Stimulated activated memory B cell treated with anti-CD40 and anti-IgM and Interleukin-4, amounts not matched to agents 10 μg/mL and 1 μg/mL and 100 μg/mL, for 72 hours (primary cell): ENCODE measurements at places on chromosomes 6 and 20.
A peak's percentile ranks its signal among the peaks of the same experiment; 100 is the strongest.

- no peak for ATAC-seq
These were observed 34.7 kb downstream of the PDYN start for GRCh38 chr20:1959156-1959555.

DNA sequence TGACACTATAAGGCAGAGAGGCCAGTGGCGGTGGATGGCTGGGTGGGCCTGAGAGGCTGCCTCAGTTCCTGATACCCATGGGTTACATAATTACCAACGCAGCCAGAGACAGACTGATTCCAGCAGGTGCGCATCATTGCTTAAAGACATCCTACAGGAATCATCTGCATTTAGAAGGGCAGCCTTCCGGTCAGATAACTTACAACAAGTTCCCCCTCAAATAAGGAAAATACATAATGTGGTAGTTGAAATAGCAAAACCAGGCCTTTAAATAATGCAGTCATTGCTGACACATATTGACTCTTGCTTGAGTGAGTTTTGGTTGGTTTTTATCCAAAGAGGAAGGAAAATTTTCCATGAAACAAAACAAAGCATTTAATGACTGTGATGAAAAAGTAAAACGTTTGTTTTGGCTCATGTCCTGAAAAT lies 81.9 kb downstream of the SIM1 start:
- no peak for ATAC-seq

GRCh38 chr20:13389115-13389514 lies 168.0 kb downstream of the ISM1 start:
- ATAC-seq: no peak

DNA sequence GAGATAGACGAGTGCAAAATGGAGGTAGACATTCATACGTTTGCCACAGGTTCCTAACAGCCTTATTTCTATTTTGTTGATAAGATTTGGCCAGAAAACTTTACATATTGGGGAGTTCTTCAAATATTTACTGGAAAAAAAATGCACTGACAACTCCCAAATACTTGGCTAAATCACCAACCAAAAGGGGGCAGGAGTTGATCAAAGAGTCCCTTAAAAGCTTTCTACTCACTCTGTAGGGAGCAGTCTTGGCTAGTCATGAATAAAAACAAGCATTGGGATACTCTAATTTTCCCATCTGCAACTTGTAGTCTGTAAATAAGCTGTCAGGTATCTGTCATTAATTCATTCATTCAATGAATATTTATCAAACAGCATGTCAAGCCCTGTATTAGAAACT lies 18.4 kb downstream of the TENT5A start:
- ATAC-seq: no peak

- peak; percentile 100 for ATAC-seq
These were observed at the start of gene EEF1E1 for GRCh38 chr6:8102122-8102958. EEF1E1 (minus strand) TSS chr6:8102548; CDS start chr6:8102521, 27 bp downstream.

- ATAC-seq: no peak
These were observed 186.8 kb upstream of the RREB1 start for GRCh38 chr6:6920987-6921313.

DNA sequence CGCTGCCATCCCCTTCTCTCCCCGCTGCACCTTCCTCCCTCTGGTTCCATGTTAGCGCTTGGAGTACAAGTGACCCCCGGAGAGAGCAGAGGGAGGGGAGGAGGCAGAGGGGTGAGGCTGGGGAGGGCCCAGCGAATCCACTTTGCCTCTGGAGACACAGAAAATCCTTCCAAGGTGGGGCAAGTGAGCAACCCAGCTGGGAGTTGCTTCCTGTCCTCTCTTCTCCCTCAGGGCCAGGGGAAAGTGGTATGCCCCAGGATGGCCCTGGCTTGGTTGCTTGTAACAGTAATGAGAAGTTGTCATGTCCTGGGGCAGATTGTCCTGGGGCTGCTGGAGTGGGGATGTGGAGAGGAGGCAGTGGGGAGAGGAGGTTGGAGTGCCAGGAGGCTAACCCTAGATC lies 691 bp upstream of the ANGPT4 start:
- ATAC-seq: no peak

GRCh38 chr6:73200735-73201134 lies 24.6 kb downstream of the KHDC1L start:
- ATAC-seq: no peak

DNA sequence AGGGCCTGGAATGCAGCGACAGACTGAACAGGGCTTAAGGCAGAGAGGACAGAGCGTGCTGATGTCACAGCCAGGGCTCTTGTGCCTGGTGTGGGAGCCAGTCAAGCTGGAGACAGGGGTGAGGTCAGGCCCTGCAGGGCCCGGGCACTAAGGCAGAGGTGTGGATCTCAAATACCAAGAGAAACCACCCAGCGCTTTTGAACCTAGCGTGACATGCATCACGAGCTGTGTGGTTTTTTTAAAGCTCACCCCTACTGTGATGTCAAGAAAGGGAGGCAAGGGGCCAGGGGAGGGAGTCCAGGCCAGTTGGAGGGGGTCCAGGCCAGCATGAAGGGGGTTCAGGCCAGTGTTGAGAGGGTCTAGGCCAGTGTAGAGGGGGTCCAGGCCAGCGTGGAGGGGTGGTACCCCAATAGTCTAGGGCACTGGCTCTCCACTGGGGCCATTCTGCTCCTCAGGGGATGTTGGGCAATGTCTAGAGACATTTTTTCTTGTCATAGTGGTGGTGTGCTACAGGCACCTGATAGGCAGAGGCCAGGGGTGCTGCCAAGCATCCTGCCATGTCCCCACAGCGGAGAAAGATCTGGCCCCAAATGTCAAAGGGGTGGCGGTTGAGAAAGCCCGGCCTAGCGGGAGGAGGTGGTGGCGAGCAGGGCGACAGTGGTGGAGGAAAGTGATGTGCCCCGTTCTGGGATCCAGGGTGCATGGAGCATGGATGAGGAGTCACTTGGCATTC lies 42.6 kb downstream of the RBM38 start:
- ATAC-seq: peak; percentile 63

GRCh38 chr6:137323860-137324259 lies 104.7 kb upstream of the IFNGR1 start:
- ATAC-seq: no peak

DNA sequence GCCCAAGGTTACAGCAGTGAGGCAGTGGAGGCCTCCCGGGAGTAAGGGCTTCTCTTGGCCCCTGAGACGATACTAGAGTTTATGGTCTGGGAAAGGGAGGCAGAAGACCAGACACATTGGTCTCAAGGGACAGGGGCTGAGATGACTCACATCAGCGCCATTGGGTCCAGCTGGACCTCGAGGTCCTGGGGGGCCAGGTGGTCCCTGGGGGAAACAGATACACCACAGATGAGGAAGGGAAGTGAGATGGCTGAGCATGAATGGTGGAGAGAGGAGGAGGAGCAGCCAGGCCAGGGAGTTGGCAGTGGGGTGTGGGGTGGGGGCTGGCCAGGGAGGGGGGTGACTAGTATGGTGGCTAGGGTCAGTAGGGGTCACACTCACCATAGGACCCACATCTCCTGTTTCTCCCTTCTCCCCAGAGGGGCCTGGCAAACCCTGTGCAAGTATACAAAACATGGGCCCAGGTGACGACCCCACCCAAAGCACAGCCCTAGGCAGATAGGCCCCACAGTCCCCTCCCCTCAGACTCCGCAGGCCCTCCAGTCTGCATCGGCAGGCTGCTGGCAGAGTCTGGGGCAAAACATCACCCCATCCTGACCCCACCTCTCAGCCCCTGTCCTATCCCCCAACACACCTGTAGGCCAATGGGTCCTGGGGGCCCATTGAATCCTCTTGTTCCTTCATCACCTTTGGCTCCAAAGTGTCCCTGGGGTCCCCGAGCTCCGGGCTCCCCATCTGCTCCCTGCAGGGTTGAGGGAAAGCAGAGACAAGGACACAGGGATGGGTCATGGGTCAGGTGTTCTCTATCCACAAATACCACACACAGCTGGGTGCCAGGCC lies 21.9 kb downstream of the COL11A2 start:
- ATAC-seq: peak; percentile 69

DNA sequence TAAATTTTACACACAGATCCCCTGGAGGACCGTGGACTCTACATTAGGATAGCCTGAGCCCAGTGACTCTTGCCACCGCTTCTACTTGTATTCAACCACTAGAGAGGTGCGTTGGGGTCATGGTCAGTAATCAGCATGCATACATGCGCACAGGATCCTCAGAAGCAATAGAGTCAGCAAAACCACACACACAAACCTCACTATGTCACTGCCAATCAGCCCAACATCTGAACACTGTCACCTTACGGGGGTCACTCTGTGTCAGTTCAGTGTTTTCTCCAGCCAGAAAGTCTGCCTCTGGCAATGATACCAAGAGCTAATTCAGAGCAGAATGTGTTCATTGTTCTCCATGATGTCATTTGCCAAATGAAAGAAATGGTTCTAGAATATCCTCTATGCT lies 225.3 kb downstream of the KHDC1L start:
- no peak for ATAC-seq
